ENCODE measurements at places on chromosomes 6 and 20.

DNA sequence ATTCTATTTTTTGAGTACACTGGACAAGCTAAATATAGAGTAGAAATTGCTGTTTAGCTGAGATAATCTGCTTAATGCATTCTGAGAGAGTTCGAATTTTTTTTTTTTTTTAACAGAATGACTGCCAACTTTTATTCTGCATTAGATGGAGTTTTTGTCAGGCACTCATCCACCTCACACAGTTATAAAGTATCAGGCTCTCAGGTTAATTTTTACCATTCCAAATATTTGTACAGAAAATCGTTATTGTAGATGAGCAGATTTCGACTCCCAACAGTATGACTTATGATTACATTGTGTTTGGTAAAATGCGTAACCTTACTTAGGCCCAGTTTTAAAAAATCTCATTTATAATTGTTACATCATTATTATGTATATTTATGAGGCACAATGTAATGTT is 1731.0 kb downstream of the GRIK2 start:
- DNase-seq, result no peak

GRCh38 chr20:9442858-9443257 is 71.5 kb upstream of the LAMP5 start:
- DNase-seq, result no peak

DNA sequence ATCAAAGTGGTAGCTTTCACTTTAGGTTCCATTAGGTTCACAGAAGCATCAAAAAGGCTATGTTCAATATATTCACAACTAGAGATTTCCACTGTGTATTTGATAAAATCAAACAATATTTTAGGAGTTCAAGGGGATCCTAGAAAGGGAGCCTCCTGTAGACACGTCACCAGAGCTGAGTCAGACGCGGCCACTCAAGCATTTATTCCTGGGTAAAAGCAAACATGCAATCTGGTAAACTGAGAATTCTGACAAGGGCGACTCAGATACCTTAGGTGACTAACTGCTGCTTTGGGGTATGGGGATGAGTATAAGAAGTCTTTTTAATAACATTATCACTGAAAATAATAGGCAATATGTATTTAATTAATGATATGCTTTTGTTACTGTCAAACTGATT is 118.7 kb upstream of the HMGN3 start:
- no peak for DNase-seq

DNA sequence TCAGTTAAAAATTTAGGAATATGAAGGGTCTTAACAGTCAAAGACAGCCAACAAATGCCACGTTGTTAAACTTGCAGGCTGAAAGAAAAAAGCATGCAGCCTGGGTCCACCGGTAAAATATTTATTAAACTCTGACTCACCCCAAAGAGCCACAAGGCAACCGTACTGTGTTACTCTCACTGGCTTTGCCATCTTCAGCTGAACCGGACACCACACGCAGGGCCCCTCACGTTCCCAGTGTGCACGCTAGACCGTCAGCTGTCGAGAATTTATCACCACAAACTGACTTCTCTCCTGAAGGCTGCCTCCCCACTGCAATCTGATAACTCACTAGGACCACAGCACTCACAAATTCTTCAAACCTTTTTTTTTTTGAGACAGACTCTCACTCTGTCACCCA is 30.7 kb downstream of the HUS1B start:
- DNase-seq, result no peak

- no peak for DNase-seq
Observed at GRCh38 chr6:157020881-157021343, 243.7 kb downstream of the ARID1B start.

DNA sequence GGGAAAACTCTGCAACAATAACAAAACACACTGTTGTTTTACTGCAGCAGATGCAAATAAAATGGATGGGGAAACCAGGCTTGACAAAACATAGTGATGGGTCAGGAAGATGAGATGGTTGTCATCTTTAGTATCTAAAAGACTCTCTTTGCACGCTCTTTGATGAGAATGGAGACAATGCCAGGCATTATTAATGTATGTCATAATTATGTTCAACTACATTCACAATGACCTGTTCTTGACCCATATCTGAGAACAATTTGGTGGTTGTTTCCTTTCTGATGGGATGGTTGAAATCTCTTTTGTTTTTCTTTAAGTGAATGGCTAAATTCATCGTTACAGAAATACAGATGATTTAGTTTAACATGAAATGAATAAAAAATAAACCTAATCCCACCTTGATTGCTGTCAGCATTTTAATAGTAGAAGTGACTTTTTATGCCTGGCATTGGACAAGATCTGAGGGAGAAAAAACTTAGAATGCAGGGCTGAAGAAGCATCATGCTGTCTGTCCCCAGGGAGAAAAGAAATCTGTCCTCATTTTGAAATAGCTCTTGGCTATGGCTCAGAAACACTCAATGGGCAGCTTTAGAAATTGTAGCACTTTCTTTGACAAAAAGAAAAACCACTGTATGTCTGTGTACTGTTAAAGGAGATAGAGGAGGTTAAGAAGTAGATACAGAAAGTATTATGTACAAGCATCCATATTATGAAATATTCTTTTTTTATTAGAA is 12.4 kb upstream of the GRIK2 start:
- no peak for DNase-seq

DNA sequence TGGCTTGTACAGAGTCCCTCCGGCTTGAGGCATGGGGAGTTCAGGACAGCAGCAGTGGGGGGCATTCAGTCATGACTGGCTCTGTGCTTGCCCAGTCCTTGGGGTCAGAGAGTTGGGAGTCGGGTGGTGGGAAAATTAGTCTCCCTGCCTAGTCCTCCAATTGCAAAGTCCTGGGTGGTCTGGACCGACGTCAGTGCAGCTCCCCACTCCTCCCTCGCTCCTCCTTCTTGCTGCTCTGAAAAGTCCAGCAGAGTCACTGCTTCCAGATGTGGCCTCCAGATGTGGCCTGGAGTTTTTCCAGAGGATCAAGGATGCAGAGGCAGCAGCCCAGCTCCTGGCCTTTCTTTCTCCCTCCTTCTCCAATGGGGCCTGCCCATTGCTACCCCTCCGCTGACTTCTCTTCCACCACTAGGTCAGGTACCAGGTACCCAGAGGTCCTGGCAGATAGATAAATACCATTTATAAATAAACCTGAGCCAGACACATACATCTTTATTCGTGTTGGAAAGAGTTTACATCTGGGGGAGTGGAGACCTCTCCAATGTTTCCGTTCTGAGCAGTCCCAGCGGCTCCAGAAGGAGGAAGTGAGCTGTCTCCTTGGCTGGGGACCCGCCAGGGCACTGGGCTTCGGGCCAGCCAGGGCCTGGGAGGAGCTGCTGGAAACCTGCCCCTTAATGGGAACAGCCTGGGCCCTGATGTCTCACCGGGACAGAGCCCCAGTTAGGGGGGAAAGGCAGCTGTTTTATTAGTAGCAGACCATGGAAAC is 49.0 kb upstream of the RNF24 start:
- DNase-seq, result no peak

- no peak for DNase-seq
Observed at GRCh38 chr6:17130786-17131185, 28.9 kb downstream of the STMND1 start.

GRCh38 chr6:39209360-39209811 is 19.9 kb downstream of the KCNK5 start:
- no peak for DNase-seq

GRCh38 chr6:26124781-26125685 is 37.8 kb downstream of the HFE start:
- DNase-seq, result peak; percentile 44

- DNase-seq, result no peak
Observed at GRCh38 chr6:18119236-18119635, 3.2 kb downstream of the NHLRC1 start.

DNA sequence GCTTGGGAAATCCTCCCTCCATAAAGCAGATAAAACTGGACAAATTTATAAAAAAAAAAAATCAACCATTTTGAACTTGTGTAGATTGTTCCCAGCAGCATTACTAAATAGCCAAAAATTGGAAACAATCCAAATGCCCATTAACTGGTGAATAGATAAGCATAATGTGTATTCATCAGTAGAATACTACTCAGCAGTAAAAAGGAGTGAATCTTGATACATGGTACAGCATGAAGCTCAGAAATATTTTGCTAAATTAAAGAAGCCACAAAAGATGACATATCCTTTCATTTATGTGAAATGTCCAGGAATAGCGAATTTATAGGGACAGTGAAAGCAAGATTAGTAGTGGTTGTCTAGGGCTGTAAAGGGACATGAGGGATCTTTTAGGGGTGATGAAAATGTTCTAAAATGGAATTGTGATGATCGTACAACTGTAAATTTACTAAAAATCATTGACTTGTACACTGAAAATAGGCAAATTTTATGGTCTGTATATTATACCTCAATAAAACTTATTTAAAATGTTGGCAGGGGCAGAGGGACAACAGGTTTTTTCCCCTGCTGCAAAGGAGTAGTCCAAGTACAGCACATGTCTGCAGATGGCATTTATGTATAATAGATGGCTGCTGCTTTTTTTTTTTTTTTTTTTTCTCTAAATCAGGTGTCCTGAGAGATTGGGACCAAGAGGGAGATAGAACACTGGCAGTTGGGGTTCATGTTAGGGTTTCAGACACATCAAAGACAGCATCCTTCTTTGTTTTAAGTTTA is 59.5 kb downstream of the CBFA2T2 start:
- DNase-seq, result no peak

GRCh38 chr20:57657535-57658446 is 37.6 kb upstream of the ZBP1 start:
- peak; percentile 56 for DNase-seq

- DNase-seq, result no peak
Observed at GRCh38 chr6:72835749-72836148, 213.9 kb downstream of the KCNQ5 start.

DNA sequence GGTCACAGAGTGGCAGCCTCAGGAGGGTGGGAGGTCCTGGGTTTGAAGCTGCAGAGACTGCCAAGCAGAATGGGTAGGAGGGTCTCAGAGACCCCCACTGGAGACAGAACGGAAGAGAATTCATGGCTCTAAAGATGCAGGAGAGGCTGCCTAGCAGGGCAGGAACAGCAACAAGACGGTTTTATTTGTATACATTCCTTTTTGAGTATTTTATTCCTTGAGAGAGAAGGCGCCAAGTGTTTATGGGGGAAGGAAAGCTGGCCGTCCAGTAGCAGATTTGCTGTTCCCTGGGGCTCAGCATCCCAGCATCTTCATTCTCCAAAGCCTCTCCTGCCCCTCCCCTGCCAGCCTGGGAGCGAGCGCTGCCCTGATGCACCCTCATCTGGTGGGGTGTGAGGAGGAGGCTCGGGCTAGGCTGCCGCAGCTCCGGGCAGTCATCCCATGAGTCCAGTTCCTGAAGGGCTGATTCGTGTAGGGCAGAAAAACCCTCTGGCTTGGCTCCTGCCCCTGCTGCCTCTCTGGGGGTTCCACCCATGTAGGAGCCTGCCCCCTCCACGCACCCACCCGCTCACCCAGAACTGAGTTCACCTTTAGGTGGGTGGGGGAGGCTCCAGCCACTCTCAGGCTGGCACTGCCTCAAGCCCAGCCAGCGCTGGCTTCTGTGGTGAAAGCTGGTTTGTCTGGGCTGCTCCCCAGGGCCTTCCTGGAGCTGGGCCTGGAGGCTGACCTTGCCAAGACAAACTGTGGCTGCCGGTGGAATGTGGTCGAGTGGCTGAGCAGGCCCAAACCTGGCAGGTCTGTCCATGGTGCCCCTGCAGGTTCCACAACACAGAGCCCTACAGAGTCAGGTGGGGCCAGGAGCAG is 32.4 kb downstream of the CPXM1 start:
- no peak for DNase-seq

DNA sequence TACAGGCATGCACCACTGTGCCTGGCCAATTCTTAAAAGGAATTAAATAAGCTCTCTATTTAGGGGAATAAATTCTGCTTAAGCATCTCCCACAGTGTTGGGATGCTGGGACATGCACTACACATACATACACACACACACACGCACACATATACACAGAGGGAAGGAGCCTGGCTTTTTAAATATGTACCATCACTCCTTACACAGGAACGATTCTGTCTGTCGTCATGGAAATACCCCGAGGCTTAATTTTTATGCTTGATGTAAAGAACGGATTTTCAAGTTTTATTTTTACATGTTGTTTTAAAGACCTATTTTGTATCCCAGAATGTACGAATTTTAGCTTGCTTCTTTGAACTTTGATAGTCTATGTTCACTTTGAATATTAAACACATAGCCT is 95.3 kb downstream of the CD109 start:
- no peak for DNase-seq

DNA sequence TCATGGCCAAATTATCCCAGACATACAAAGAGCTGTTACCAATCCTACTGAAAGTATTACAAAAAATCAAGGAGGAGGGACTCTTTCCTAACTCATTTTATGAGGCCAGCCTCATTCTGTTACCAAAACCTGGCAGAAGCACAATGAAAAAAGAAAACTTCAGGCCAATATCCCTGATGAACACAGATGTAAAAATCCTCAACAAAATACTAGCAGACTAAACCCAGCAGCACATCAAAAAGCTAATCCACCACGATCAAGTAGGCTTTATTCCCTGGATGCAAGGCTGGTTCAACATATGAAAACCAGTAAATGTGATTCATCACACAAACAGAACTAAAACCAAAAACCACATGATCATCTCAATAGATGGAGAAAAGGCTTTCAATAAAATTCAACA is 109.2 kb downstream of the C6orf118 start:
- no peak for DNase-seq

DNA sequence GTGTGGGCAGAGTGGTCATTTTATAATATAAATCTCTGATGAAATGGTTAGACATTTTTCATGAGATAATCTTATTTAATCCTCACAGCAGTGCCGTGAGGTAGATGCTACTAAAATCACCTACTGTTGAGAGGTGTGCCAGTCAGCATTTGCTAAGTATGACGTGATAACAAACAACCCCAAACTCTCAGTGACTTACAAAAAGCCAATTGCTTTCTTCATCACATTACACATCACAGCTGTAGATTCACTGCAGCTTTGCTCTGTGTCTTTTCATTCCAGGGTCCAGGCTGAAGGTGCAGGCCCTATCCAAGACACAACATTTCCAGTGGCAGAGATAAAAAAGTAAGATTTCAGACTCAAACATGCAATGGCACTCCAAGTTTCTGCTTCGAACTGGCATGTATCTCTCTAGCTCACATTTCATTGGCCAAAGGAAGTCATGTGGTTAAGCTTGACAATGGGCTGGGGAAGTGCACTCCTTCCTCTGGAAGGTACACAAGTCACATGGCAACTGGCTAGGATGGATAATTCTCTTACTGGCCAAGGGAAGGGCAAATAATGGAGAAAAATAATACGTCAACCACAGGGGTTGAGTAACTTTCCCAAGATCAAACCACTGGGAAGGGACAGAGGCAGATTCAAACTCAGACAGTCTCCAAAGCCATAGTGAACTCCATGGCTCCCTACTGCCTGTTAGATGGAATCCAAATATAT is 69.5 kb upstream of the EPB41L1 start:
- DNase-seq, result no peak

DNA sequence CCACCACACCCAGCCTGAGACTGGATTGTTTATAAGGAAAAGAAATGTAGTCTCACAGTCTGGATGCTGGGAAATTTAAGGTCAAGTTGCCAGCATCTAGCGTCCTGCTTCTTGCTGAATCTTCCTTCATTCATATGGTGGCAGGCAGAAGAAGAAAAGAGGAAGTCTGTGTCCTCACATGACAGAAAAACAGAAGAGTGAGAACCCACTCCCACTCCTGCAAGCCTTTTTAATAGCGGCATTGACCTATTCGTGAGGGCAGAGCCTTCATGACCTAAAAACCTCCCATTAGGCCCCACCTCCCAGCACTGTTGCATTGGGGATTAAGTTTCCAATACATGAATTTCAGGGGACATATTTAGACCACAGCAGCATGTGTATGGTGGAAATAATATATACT is 160.8 kb upstream of the BMP2 start:
- no peak for DNase-seq

Measured in activated naive CD4-positive, alpha-beta T cell treated with anti-CD3 and anti-CD28 coated beads, Interleukin-2, amount 50 U/mL, for 72 hours (primary cell).